T-helper 2 cell treated with Interferon-gamma antibody and Interleukin-4, amounts not matched to agents 100 ng/mL and 5 ng/mL, for 36 hours (primary cell): ENCODE measurements at places on chromosomes 3 and 15. TPM values are rescaled to one million over a fixed set of nuclear protein-coding genes. Genes with fewer than 3 reads are reported as not detected.

Gene SLITRK3
- total RNA-seq, result not detected in 2 replicates

Gene PFKFB4
- total RNA-seq, result 7.7 and 8.3 TPM in 2 replicates

Gene CLDN18
- not detected in 2 replicates for total RNA-seq

Gene NME9
- not detected in 2 replicates for total RNA-seq

Gene C3orf85
- not detected in 2 replicates for total RNA-seq

Gene B3GALNT1
- total RNA-seq, result 1.2 and 2.6 TPM in 2 replicates

Gene RAB6B
- 0.82 and 0.91 TPM in 2 replicates for total RNA-seq

Gene EHHADH
- 3.3 and 3.8 TPM in 2 replicates for total RNA-seq

Gene TRAK1
- total RNA-seq, result 27.4 and 27.6 TPM in 2 replicates
